Dermis blood vessel endothelial cell (primary cell): ENCODE measurements at places on chromosomes 5 and 9.

GRCh38 chr5:114223866-114224265, 138.0 kb upstream of the KCNN2 start:
- peak; percentile 48 for DNase-seq

- DNase-seq: peak; percentile 19
Observed at GRCh38 chr9:137163365-137163715, 6.5 kb downstream of the LRRC26 start.

- DNase-seq: peak; percentile 36
Observed at GRCh38 chr9:650362-650761, 191.1 kb upstream of the DMRT1 start.

GRCh38 chr5:173953528-173954090, 35.4 kb upstream of the C5orf47 start:
- no peak for DNase-seq
